ENCODE measurements at places on chromosomes 12 and 14.

GRCh38 chr12:56431850-56432249 lies 17.4 kb downstream of the TIMELESS start:
- no peak for DNase-seq

DNA sequence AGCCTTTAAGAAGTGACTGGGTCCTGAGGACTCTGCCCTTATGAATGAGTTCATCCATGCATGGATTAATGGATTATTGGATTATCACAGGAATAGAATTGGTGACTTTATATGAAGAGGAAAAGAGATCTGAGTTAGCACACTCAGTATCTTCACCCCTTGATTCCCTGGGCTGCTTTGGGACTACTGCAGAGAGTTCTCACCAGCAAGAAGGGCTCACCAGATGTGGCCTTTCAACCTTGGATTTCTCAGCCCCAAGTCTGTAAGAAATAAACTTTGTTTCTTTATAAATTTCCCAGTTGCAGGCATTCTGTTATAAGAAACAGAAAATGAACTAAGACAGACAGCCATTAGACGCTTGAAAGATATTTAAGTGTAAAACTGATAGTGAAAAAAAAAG lies 509.2 kb downstream of the FLRT2 start:
- no peak for DNase-seq

DNA sequence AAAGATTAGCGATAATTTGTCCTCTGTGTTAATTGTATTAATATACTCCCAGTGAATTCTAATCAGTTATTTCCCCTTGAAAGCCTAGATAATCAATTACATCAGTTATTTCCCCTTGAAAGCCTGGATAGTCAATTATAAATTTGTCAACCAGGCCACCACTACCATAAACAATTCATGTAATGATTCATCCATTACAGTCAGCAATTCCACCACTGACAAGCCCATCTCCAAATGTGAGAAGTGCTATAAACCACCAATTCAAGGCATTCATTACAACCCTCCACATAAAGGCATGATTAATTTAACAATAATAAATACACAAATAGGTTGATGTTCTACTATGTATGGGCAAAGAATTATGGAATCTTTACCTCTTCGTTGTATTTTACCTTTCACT lies 40.9 kb downstream of the INTS13 start:
- DNase-seq: no peak

DNA sequence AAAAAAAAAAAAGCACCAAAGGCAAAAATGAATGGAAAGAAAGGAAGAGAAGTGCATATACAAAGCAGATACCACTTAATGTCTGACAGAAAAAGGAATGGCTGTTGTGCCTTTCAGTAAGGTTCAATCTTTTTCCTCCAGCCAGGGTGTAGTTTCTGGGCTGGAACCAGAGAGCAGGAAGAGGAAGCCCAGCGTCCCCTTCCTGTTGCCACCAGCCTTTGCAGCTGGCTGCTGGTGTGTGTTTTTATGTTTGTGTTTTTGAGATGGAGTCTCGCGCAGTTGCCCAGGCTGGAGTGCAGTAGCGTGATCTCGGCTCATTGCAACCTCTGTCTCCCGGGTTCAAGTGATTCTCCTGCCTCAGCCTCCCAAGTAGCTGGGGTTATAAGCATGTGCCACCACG lies 64.6 kb upstream of the LTA4H start:
- no peak for DNase-seq

GRCh38 chr12:68279227-68280054 lies 26.0 kb upstream of the IL22 start:
- no peak for DNase-seq

GRCh38 chr14:54901380-54902142 lies 1.1 kb downstream of the GCH1 start:
- DNase-seq: no peak
